ENCODE measurements at places on chromosomes 6 and 20. TPM values are rescaled to one million over a fixed set of nuclear protein-coding genes. Genes with fewer than 3 reads are reported as not detected.

XRN2 gene
- 94.0 TPM for total RNA-seq

RAET1G gene
- 0.18 TPM for total RNA-seq

IRAK1BP1 gene
- 3.0 TPM for total RNA-seq

NSFL1C gene
- total RNA-seq: 108 TPM

BPIFB4 gene
- not detected for total RNA-seq

LTV1 gene
- total RNA-seq: 67.9 TPM

ANGPT4 gene
- not detected for total RNA-seq

NRSN2 gene
- 5.1 TPM for total RNA-seq

TOX2 gene
- total RNA-seq: 4.0 TPM

DLK2 gene
- total RNA-seq: 1.5 TPM

GRCh38 chr6:109660526-109661320 lies 30.3 kb downstream of the AK9 start:
- no peak for DNase-seq

DNA sequence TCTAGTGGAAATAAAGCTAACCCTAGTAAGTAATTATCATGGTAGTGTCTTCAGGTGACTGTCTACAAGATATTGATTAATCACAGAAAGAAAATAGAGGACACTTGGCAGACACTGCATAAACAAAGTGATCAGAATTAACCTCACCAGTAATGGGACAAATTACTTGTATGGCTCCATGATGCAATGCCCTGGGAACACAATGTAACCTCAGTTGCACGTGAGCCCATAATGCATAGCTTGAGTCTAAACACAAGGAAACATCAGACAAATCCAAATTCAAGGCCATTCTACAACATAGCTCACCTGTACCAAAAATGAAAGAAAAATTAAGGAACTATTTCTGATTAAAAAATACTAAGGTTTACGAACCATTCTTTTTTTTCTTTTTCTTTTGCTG lies 92.4 kb upstream of the SSTR4 start:
- no peak for DNase-seq

DNA sequence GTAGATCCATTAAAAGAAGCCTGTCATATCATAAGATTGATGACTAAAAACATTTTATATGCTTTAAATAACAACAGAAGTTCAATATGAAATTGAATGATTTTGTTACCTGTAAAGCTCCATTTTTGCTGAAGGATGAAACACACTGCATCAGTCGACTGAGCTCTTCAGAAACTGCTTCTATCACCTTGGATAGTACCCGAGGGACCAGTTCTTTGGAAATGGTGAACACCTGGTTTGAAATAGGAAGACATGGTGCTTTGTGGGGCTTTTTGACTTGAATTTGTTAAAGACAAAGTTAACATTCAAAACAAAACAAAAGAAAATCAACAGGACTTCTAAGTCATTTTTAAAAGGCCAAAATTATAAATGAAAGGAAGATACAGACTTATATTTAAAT lies 105.7 kb downstream of the IRF4 start:
- no peak for DNase-seq

- DNase-seq: no peak
Measured at GRCh38 chr20:24628985-24629384, 159.6 kb downstream of the SYNDIG1 start.

DNA sequence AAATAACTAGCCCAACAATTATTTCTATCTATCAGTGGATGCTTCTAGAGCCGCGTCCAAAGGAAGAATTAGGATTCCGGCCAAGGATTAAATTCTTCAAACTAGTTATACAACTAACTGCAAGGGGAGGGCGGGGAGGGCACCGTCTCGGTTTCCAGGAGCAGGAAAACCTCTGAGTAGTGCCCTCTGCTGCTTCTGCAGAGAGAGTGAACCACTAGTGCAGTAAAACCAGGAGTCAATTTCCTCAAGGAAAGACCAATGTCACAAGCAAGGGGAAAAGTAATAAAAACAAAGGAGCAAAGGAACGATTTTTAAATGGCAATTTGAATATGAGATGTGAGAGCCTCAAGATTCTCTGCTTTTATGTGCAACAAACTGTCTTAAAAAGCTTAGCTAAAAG lies 16.5 kb upstream of the UBE2J1 start:
- no peak for DNase-seq

GRCh38 chr6:19059102-19059501 lies 672.0 kb downstream of the RNF144B start:
- DNase-seq: no peak

DNA sequence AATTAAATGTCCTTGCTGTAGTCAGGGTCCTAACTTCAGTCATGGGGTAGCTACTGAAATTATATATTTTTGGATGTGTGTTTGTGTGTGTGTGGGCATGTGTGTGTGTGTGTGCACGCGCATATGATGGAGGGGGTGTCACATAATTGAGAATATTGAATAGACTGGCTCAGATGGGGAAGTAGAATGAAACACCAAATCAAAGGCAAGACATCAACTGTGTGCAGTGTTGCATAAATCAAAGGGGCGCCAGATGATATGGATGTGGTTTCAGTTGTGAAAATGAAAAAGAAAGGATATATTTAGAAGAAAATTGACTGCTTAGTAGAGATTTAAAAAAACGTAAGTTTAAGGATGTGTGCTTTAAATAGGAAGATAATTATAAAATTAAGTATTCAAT lies 144.2 kb upstream of the CEP162 start:
- no peak for DNase-seq

DNA sequence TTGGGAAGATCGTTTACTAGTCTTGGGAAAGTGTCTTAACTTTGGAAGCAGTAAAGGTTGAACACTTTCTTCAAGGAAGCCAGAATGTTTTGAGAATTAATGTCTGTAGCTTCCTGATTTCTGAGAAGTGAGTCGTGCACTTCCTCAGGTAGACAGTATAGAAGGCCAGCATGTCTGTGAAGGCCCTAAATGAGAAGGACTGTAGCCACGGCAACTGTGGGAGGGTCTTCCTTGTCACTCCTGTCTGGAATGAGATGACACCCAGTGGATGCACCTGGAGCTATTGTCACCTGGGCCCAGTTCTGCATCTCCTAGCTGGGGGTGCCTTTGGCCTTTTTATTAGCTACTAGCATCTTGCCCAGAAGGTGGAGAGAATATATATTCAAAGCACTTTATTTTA lies 8.8 kb downstream of the STX16 start:
- no peak for DNase-seq

DNA sequence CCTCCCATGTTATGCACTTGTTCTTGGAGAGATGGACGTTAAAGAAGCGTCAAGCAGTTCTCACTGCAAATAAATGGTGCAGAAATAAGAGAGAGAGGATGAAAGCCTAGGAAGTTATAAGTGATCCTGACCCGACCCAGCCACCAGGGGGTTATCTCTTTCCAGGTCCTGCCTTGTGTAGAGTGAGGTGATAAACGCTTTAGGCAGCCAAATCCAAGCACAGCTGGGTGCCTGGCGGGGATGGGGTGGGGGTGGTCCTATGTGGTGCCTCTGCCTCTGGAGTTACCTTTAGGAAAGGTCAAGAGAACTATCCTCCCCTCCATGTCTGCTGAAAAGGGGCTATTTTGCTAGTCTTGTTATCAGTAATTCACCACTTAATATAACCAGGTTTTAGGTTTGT lies 9.2 kb upstream of the TFAP2A start:
- no peak for DNase-seq

- no peak for DNase-seq
Measured at GRCh38 chr6:72620871-72621290, 983 bp upstream of the KCNQ5 start.

All from activated T-helper 1 cell treated with anti-CD3 and anti-CD28 coated beads, Interleukin-12 subunit alpha, Interleukin-12 subunit beta, Interleukin-2, Interleukin-4 antibody, amounts not matched to agents 30 ng/mL and 10 ng/mL and 1 ng/mL, durations not matched to agents 14 hours and 24 hours and 36 hours (primary cell).